ENCODE measurements at places on chromosomes 1 and 21.

GRCh38 chr1:40553017-40553416, 21.6 kb downstream of the ZNF684 start:
- no peak for DNase-seq

DNA sequence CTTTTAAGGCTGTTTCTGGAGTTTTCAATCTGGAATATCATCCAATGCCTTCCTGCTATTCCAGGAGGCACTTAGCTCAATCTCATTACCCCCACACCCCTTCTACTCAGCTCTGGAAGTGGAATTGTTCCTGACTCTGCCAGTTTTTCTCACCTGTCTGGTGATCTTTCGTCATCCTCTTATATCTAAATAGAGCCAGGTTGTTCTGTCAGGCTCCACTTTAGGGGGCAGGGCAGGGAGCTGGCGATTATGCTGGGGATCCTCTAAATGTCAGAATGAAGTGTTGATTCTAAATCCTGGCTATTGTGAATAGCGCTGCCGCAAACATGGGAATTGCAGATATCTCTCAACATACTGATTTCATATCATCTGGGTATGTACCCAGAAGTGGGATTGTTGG, 63.6 kb upstream of the ETV3 start:
- no peak for DNase-seq

- DNase-seq = no peak
Observed at GRCh38 chr1:2501041-2501819, 25.1 kb downstream of the PLCH2 start.

- no peak for DNase-seq
Observed at GRCh38 chr1:7771823-7772299, 765 bp downstream of the VAMP3 start.

GRCh38 chr1:82449506-82450057, 648.8 kb downstream of the ADGRL2 start:
- no peak for DNase-seq

GRCh38 chr1:3462356-3463012, 8.0 kb downstream of the ARHGEF16 start:
- no peak for DNase-seq

DNA sequence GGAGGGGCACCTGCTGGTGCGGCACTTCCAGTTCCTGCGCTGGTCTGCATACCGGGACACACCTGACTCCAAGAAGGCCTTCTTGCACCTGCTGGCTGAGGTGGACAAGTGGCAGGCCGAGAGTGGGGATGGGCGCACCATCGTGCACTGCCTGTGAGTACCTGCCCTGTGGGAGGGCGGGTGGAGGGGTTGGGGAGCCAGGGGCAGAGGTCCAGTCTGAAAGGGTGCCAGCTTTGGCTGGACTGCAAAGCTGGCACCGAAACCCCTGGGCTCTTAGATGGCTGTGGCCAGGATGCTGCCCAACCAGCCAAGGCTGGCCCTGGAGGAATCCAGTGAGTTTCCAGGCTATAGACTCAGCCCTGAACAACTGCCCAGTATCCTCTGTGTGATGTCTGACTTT, 87.3 kb downstream of the PTPRU start:
- DNase-seq = no peak
